Stimulated activated CD4-positive, alpha-beta T cell treated with anti-CD3 and anti-CD28 coated beads, TNF-alpha, amount 100 ng/mL, for 24 hours (primary cell): ENCODE measurements at places on chromosomes 13 and 19.

GRCh38 chr19:58237324-58237723, 8.6 kb downstream of the ZNF544 start:
- no peak for DNase-seq

DNA sequence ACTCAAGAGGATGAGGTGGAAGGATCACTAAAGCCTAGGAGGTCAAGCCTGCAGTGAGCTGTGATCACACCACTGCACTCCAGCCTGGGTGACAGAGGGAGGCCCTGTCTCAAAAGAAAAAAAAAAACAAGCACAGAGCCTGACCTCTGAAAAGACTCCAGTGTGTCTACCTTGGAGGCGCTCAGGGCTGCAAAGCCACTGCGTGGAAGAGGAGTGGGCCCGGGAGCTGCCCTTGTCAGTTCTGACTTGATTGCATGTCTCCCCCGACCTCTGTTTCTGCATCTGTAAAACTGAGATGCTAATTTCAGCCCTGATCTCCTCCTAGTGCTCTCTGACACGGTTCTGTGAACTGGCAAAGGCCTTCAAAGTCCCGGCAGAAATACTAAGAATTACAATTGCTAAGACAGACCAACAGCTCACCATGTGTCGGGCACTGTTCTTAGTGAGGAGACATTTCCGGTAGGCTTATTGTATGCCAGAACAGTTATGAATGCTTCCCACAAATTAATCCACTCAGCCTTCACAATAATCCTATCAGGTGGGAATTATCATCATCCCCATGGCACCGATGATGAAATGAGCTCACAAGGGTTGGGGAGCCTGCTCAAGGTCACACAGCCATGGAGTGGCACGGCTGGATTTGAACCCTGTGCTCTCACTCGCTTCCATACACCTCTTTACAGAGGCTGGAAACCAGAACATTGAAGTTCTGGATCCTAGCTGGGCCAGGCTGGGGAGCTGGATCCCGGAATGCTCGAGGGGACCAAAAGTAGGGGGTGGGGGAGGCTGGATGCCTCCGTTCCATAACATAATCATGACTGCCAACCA, 3.5 kb downstream of the AKT2 start:
- DNase-seq: no peak

- DNase-seq: no peak
Measured at GRCh38 chr13:94417294-94417693, 62.2 kb downstream of the DCT start.

DNA sequence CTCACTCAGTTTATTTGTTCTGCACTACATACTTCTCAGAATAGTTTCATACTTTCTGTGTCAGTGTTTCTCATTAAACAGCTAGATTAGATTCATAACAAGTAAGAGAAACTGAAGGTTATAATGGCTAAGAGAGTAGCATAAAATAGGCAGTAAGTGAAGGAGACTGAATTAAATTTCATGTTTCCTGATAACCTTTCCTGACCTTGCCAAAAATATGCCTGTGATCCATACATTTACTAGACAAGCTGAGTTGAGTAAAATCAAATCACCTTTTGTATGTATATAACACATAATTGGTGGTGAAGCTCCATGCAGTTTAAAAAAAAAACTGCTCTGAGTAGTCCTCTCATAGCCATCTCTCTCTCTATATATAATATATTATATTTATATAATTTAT, 545.3 kb upstream of the PCDH20 start:
- DNase-seq: no peak

DNA sequence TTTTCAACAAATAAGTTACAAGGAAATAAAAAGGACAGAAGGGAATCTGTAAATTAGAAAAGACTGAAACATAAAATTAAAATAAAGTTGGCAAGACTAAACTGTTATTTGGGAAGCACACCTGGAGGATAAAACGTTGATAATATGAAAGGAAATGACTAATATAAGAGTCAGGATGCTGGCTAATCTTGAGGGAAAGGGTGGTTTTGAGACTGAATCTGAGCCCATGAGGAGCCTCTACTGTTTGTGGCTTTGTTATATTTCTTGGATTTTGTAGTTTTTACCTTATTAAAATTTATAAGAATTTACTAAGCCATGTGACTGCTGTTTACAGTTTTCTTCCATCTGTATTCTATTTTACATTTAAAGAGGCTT, 718.0 kb upstream of the SPRY2 start:
- no peak for DNase-seq

DNA sequence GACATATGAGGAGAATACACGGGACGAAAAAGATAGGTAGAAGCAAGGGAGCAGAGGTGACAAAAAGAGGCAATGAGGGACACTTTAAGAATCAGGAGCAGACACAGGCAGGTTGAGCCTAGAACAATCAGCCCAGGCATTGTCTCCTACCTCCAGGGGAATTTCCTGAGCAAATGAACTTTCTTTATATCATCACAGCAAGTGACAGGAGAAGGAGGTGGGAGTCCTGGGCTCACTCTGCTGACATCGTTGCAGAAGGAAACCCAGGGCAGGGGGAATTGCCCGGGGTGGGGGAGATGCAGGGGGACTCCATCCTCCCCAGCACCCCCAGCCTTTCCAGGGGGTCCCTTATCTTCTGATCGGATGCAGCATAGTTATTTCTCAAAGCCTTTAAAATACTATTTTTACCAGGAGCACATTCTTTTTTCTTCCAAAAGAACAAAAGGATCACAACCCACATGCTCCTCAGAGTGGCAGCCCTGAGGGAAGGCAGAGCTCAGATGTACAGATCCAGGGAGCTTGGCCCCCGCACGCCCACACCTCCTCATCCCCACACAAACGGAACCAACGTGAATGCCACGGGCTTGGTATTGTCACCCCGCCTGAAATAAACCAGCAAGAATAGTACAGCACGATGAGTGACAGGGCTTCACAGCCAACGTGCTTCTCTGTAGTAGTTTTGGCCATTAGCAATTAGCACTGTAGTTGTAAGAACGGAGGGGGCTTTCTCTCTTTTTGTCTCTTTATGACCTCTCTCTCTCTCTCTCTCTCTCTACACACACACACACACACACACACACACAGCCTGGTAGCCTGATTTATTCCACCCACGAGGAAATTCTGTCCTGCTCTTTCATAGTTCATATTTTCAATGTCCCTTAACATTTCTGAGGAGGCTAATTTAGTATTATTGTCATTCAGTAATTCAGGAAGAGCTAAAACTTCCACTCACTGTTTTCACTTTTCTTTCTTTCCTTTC, 169.5 kb upstream of the UBL3 start:
- no peak for DNase-seq

DNA sequence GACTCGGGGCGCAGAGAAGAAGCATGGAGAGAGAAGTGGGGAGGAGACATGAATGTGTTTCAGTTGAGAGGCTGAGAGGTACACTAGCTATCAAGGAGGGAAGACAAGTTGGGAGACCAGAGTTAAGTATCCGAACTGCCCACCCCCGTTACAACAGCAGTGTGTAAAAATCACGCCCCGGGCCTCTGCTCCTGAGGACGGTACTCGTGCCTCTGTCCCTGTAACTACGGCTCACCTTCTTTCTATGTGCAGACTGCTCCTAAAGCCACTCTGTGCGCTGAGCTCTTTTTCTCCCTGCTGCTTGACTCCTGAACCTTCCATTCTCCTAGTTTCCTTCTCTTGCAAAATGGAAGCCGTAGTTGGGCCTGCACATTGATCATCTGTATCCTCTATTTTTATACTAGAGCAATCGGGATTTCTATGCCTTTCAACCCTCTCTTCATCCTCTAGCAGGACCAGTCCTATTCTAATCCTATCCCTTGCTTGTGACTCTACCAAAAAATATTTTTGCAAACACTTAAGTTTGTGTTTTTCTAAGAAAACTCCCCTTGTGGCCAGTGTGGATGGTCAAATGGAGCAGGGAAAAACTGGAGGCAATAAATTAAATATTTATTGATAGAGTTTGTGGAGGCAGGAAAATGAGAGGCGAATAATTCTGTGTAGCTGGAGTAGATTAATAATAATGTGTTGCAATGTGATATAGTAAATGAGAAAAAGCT, 569 bp downstream of the POLR1D start:
- no peak for DNase-seq

DNA sequence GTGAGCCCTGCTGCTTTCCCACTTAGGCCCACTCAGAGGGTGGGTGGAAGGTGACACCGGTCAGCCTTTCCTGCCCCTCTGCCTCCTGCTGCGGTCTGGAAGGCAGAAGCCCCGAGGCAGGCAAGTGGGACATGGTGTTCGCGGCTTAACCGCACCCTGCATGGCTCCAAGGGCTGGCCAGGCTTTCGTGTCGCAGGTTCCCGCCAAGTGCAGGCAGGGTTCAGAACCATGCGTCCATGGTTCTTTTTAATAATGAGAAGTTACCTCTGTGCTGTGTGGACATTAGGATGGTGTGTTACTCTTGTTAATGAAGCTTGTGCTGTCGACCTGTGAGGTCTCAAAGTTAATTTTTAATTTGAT, 986 bp downstream of the DGKH start:
- no peak for DNase-seq
